ENCODE measurements at places on chromosomes 6 and 20.

- DNase-seq = no peak
Measured at GRCh38 chr6:158207422-158207788, 39.3 kb downstream of the GTF2H5 start.

DNA sequence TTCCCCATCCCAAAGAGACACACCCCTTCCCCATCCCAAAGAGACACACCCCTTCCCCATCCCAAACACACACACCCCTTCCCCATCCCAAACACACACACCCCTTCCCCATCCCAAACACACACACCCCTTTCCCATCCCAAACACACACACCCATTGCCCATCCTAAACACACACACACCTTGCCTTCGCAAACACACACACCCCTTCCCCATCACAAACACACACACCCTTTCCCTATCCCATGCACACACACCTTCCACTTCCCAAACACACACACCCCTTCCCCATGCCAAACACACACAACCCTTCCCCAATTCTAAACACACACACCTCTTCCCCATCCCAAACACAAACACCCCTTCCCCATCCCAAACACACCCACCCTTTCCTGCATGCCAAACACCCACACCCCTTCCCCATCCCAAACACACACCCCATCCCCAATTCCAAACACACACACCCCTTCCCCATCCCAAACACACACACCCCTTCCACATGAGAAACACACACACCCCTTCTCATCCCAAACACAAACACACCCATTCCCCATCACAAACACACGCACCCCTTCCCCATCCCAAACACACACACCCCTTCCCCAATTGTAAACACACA, 315.3 kb downstream of the KIF16B start:
- DNase-seq = no peak

GRCh38 chr20:47262365-47263013, 94.0 kb downstream of the ZMYND8 start:
- DNase-seq = peak; percentile 73

DNA sequence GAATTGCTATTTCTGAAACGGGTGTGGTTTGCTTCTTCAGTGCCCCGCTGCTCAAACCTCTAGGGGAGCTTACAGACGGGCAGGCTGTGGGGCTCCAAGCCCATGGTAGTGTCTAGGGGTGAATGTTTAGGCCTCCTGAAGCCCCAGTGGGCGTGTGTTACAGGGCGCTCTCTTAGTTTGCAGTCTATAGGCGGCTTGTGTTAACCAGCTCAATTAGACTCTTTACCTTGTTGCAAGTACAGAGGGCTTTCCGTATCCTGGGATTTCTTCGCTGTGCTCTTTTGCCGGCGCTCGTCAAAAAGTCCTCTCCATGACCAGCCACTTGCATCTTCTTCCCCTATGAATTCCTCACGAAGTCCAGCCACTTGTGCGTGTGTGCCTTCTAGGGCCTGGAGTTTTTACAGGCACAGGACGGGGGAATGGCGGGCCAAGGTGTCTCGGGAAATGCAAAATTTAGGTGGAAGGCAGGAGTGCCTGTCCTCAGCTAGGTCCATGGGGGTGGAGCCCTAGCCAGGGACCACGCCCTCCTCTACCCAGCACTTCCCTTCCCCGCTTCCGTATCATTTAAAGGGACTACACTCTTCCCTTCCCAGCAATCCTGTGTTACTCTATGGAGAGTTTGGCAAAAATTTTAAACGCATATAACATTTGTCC, 94.5 kb downstream of the HTR1B start:
- peak; percentile 21 for DNase-seq

DNA sequence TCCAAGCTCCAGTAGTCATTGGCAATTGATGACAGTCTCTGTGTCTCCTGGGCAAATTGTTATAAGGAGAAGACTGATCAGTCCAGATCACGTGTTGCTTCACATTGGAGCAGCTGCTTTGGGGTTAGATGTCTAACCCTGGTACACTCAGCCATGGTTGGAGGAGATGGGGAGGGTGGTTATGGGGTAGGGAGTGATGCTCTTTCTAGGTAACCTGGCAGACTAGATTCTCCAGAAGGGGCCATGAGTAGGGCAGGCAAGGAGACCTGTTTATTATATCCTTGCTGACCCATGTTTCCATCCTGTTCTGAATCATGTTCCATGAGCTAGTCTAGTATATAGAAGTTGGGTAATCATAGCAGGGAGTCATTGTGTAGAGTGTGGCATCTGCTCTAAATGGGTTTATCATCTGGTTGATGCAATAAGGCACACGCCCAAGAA, 50.8 kb upstream of the BACH2 start:
- no peak for DNase-seq

GRCh38 chr6:156697225-156697830, 79.8 kb upstream of the ARID1B start:
- DNase-seq = no peak

DNA sequence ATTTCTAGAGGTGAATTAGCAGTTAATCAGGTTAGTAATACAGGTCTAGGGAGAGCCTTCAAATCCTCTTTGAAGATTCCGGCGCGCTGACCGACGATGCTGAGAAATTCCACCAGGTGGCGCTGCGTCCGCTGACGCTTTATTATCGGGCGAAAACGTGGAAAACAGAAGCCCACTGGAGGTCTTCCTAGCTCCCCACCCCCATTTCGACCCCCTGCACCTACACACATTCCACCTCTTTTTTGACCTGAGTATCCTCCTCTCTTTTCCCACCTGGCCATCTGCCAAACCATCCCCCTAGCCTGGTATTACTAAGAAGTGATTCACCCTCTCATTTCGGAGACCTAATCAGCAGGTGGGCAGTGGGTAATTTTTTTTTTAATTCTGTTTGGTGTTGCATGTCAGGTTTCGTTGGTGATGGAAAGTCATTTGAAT, 65.4 kb upstream of the RIN2 start:
- DNase-seq = peak; percentile 56

GRCh38 chr6:113539202-113539601, 317.9 kb upstream of the MARCKS start:
- no peak for DNase-seq

DNA sequence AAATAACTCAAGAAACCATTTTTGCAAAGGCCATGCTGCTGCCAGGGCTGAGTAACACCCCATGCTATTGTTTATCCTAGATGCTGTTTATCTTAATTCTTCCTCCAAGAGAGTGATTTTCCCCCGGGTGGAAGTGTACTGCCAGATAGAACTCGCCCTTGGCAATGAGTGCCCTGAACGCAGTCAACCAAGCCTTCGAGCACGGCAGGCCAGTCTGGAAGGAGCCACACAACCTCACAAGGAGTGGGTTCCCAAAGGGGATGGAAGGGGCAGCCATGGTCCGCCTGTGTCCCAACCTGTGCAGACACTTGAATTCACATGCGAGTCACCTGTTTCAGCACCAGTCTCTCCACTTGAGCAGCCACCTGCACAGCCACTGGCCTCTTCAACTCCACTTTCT, 31.9 kb downstream of the PNPLA1 start:
- no peak for DNase-seq

DNA sequence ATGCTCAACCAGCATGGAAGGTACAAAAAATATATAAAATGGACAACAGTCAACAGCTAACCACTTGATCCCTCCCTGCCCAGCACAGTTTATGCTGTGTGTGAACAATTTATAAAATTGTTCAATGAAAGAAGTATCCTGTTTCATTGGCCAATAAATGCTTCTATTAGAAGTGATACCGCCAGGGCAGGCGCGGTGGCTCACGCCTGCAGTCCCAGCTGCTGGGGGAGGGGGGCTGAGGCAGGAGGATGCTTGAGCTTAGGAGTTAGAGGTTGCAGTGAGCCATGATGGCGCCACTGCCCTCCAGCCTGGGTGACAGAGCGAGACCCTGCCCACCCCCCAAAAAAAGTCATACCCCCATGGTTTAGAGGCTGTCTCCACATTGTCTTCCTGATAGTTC, 4.6 kb downstream of the AGPAT4 start:
- DNase-seq = no peak

GRCh38 chr6:102950967-102951366, 1557.5 kb downstream of the GRIK2 start:
- DNase-seq = no peak

GRCh38 chr20:59676851-59677182, 72.5 kb downstream of the PHACTR3 start:
- DNase-seq = no peak

DNA sequence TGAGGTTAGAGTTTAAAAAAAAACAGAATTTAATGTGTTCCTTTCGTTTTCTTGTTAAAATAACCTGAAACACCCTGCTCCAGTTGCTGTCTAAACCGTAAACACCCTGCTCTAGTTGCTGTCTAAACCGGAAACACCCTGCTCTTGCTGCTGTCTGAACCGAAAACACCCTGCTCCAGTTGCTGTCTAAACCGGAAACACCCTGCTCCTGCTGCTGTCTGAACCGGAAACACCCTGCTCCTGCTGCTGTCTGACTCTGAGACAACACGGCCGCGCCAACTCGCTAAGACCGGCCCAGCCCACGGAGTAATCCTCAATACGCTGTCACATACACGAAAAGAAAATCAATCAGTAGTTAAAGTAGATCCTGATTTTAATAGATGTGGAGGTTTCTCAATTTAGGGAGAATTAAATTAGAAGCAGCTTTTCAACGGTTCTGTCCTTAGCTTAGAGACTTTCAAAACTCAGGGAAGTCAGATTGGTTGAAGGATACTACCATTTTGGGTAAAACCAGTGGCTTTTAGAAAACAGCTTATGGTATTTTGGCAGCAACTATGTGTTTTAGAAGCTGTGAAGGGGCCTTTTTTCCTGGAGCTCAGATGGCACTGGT, 98.3 kb downstream of the RAMACL start:
- DNase-seq = peak; percentile 61

DNA sequence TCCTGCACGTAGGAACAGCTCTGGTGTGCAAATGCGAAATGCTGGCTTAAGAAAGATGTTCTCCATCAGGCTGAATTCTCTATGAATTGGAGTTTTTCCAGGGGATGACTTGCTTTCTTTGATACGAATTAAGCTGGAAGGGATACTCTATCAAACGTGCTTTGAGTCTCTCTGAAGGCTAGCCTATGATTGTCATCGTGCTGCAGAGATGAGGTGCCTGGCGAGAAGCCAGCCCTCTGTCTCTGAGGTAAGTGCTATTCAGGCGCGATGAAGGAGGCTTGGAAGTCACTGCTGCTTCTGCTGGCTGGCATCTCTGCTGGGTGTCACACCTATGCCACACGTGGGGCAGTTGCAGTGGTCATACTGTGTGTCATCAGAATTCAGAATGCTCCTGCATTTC, 223.7 kb downstream of the TAF4 start:
- DNase-seq = no peak

DNA sequence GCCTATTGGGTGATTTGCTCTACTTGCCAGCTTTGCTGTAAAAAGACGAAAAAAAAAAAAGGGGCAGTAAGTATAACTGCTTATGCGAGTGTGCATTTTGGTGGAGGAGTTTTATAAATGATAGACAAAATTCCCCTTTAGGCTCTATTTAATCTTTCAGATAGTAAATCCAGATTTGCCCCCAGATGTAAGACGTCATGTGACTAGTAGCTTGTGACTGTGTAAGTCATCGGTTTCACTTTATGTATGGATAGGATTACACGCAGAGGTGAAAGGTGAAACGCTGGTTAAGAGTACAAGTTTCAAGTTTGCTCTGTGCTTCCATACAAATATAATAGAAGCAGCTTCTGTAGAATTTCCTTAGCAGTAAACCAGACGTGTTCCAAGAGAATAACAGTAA, 7.9 kb downstream of the RAB32 start:
- no peak for DNase-seq

- no peak for DNase-seq
Measured at GRCh38 chr6:132685009-132685408, 26.0 kb upstream of the TAAR1 start.

DNA sequence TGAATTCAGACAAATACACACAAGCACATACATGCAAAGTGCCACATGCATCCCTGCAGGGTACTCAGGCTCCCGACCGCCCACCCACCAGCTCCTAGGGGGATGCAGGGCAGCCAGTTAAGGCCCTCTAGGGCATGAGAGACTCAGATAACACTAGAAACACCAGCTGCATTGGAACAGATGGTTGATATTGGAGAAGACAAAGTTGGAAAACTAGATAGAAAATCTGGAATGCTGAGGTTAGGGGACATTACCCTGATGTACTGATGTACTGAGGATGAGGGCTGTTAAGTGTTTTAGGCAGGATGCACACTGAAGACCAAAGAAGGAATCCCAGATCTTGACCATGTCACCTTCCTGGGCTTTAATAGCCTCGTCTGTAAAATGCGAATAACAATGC, 134.6 kb upstream of the ECI2 start:
- no peak for DNase-seq

DNA sequence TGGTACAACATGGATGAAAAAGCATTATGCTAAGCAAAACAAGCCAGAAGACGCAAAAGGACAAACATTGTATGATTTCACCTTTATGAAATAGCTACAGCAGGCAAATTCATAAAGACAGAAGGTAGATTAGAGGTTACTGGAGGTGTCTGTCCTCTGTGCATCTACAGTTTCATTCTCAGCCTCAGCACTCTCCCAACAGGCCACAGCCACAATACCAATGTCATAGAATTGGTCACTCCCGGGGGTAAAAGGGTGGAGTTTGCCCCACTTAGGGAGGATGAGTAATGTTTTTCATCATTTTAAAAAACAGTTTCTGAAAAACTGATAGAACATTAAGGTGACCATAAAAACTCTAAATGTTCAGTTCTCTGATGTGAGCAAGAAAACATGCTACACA, 17.2 kb upstream of the TMX4 start:
- DNase-seq = no peak

DNA sequence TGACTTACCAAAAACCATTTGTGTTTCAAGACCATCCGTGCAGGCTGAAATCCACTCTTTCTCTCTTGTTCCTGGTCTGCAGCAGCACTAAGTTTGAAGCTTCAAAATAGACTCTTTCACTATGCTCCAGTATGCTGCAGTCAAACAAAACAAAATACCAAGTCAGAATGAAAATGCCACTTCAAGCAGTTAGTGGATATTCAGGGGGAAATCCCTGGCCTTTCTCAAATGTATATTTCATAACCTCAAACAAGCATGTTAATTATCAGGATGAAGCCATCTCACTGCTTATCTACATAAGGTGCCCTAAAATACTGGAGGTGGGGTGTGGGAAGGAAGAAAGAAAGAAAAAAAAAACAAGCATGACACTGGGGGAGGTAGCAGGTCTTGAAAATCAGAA, 103.5 kb downstream of the ATXN1 start:
- no peak for DNase-seq
